ENCODE measurements at places on chromosomes 12 and 14.

DNA sequence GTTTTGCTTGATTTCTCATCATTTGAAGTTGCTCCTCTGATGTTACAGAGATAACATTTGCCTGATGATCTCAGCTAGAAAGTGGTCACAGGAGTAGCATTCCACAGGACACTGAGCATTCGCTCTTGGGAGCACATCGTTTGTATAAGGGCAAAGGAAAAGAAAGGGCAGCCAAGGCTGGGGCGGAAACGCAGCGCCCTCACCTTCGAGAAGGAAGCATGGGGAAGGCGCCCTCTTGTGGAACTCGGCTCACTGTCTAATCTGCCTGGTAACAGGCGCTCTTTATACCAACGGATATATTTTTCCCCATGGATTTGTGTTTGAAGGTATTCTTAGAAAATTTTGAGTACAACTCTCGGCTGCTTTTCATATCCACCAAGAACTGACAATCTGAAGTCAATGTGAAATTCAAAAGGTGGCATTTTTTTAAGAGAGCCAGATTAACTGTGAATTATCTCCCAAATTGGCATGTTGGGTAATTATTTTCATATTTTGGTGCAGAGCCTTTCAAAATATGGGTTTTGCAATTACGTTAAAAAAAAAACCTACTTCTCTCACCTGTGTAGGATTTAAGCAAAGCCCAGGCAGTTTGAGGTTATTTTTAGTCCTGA is 172.7 kb downstream of the CAND1 start:
- DNase-seq: peak; percentile 76

- DNase-seq: no peak
Measured at GRCh38 chr12:7601406-7601805, 64.3 kb downstream of the APOBEC1 start.

DNA sequence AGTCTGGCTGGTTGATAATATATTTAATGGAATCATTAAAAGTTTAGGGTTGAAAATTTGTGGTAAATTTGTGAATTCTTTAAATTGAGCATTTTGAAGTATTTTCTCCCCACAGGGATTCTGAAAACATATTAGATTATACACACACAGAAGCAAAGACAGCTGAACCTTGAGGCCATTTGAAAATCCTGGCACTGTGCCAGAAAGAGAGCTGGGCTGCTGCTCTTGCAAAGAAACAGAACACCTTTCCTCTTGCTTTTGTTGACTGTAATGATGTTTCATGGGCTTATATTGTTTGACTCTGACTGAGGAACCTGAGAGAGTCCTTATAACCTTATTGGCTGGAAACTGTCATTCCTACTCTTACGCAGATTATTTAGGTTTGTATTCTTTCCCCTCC is 4.8 kb downstream of the RNF34 start:
- peak; percentile 41 for DNase-seq

- peak; percentile 46 for DNase-seq
Measured at GRCh38 chr14:101595887-101596721, 34.8 kb downstream of the DIO3 start.

Data from NAMALWA (cell line).